ENCODE measurements at places on chromosomes 6 and 20.

DNA sequence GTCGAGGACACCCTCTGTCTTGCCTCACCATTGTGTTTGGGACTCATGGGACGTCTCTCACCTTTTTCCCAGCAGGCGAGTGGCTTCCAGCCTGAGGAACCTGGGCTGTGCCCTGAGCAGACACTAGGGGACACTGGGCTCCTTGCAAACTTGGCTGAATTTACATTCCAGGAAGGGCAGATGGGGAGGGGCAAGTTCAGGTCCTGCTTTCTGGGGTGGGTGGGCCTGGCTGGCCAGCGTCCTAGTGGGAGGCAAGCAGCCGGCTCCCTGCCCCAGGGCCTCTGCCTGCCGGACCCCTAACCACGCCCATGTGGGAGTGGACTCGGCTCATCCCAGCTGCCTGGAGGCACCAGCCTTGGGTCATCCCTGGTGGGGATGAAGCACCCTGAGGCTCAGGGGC, 48.2 kb upstream of the MLN start:
- peak; percentile 35 for DNase-seq

- DNase-seq: no peak
Observed at GRCh38 chr20:44180814-44181213, 6.2 kb downstream of the JPH2 start.

GRCh38 chr6:107822176-107823046, 1.7 kb downstream of the SCML4 start:
- peak; percentile 36 for DNase-seq

DNA sequence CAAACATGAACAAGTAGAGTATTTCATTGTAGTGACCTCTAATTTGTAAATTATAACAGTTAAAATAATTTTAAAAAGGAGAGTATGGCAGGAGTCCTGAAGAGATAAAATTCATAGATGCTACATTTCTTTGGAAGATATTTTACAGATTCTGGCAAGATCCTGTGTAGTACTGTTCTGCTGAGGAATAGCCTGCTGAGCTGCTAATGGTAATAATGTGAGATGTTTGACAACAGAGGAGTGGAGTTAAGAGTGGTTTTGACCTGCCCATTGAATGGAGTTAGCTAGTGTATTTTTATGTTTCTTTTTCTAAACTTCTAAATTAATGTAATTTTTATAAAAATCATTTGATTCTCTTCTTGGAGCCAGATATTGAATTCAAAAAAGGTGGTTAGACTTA, 11.8 kb downstream of the CLVS2 start:
- no peak for DNase-seq
